ENCODE measurements at places on chromosomes 6 and 20. TPM values are rescaled to one million over a fixed set of nuclear protein-coding genes. Genes with fewer than 3 reads are reported as not detected.

GRCh38 chr6:53086302-53086701 lies 21.1 kb downstream of the FBXO9 start:
- H3K4me1 ChIP-seq, result no peaks in the 10 kb centered on the region
- H3K4me3 ChIP-seq, result no peak overlapping the region
- no peak overlapping the region for H3K27ac ChIP-seq
- H3K27me3 ChIP-seq, result no peaks in the 10 kb centered on the region

GRCh38 chr6:98014442-98015201 lies 731.6 kb upstream of the MMS22L start:
- H3K27me3 ChIP-seq, result no peaks in the 10 kb centered on the region
- H3K4me1 ChIP-seq, result no peaks in the 10 kb centered on the region
- no peak overlapping the region for H3K27ac ChIP-seq
- no peak for DNase-seq
- no peaks in the 10 kb centered on the region for H3K36me3 ChIP-seq

- DNase-seq, result peak; percentile 43
- no peaks in the 10 kb centered on the region for H3K4me1 ChIP-seq
- peak overlapping the region; percentile 64 for H3K4me3 ChIP-seq
These were observed 92.0 kb upstream of the PRDM1 start for GRCh38 chr6:105994118-105994590.

DNA sequence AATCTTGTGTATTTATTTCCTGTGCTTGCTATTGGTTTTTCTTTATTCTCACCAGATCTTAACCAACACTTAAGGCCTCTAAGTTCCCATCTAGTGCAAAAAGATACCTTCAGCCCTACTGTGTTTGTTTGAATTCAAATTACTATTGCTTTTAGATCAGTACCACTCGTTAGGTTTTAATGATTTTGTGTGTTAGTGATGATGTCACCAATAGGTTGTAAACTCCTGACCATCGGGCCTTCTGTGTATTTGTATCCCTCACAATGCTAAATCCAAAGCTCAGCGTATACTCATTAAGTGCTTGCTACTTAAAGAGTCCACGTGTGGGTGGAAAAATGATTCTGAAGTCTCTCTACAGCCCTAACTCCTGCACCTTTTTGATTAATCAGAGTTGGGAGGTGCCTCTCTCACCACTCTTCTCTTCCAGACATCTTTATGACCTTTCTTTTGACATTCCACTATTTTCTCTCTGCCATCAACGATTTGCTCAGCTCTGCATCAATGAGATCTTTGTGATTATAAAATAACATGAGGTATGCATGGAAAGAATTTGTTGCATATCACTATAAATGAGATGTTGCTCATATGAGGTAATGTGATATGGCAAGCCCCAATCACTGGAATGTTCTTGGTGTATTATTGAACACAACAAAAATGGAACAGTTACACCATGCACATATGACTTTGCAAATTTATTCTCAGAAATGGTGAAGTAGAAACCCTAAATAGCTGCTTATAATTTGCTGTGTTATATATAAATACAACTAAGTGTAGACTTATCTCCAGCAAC lies 55.1 kb upstream of the LAMA2 start:
- no peak overlapping the region for H3K4me3 ChIP-seq
- H3K27ac ChIP-seq, result no peak overlapping the region
- no peaks in the 10 kb centered on the region for H3K4me1 ChIP-seq
- no peaks in the 10 kb centered on the region for H3K36me3 ChIP-seq

GRCh38 chr6:119881416-119881815 lies 531.9 kb upstream of the MAN1A1 start:
- DNase-seq, result no peak
- H3K4me3 ChIP-seq, result no peak overlapping the region
- no peaks in the 10 kb centered on the region for H3K27me3 ChIP-seq
- H3K36me3 ChIP-seq, result no peaks in the 10 kb centered on the region

DNA sequence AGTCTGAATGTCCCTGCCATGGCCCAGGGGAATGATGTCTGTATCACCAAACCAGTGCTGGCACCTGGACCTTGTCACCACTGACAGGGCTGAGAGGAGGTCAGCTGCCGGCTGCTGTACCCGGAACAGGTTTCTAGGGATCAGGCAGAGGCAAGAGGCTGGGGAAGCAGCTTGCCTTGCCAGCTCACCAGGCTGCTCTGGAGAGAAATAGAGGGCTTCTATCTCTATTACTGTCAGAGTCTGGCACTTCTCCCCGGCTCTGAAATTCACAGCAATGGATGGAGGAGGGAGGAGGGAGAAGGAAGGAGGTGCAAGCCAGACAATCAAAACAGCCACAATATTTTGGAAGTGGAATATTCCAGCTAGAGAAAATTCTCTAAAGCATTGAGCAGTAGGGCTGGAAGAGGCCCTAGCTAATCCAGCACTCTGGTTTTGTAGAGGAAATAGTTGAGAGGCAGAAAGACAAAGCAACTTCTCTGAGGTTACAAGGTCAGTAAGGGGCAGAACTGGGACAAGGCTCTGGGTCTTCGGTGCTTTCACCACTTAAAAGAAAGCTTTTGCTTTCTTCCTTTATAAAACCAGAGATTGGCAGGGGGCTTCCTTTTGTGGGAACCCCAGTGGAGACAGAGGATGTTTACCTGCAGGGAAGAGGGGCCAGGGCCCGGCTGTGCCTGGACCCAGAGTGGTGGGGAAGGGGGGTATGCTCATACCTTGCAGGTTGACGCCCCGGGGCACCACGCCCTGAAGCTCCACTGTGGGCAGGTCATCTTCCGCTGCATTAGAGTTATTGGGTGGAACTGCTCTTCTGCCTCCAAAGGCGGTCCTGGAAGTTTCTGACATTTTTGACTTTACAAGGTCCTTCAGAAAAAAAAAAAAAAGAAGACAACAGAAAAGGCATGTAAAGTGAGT lies 2.4 kb downstream of the F13A1 start:
- H3K27ac ChIP-seq, result no peak overlapping the region
- DNase-seq, result no peak
- H3K4me1 ChIP-seq, result no peaks in the 10 kb centered on the region
- no peak overlapping the region for H3K4me3 ChIP-seq

- no peaks in the 10 kb centered on the region for H3K36me3 ChIP-seq
- no peaks in the 10 kb centered on the region for H3K4me1 ChIP-seq
- H3K27me3 ChIP-seq, result no peaks in the 10 kb centered on the region
- no peak for DNase-seq
These were observed 668.7 kb upstream of the NRSN1 start for GRCh38 chr6:23457321-23457720.

DNA sequence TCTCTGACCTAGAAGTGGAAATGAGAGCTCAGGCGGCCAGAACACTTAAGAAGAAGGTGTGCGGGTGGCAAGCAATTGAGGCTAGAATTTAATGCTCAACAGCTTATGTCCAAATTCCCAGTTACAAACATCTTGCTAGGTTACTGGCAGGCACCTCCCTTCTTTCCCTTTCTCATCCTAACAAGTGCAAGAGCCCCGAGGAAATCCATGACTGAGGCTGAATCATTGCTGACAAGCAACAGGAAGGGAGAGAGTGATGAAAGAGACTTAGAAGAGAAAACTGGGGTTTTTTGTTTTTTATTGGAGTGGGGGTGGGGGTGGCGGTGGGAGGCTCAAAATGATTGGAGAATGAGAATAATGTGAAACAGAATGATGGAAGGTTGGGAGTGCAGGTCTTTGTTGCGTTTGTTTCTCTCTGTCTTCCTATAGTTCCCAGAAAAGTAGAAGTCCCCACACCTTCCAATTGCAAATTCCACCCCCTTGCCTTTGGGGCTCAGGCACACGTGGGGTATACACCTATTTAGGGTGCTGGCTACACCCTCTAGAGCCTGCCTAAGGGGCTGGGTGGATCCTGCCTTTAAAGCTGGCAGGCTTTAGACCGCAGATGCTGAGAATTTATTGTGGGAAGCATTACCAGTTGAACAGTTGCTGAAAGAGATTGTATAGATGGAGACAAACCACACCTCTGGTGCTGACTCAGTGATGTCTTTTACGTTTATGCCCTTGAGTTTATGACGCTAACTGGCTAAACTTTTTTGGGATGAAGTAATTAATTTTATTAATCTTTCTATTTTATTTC lies 1.4 kb downstream of the FAM83B start:
- H3K27me3 ChIP-seq, result no peaks in the 10 kb centered on the region
- H3K36me3 ChIP-seq, result no peaks in the 10 kb centered on the region
- no peak for DNase-seq
- H3K4me1 ChIP-seq, result no peaks in the 10 kb centered on the region

Gene FAM83C
- not detected for total RNA-seq

- H3K4me1 ChIP-seq, result no peaks in the 10 kb centered on the region
- DNase-seq, result no peak
- H3K4me3 ChIP-seq, result no peak overlapping the region
- no peak overlapping the region for H3K27ac ChIP-seq
- no peaks in the 10 kb centered on the region for H3K36me3 ChIP-seq
These were observed 491.0 kb upstream of the FLRT3 start for GRCh38 chr20:14828459-14828858.

DNA sequence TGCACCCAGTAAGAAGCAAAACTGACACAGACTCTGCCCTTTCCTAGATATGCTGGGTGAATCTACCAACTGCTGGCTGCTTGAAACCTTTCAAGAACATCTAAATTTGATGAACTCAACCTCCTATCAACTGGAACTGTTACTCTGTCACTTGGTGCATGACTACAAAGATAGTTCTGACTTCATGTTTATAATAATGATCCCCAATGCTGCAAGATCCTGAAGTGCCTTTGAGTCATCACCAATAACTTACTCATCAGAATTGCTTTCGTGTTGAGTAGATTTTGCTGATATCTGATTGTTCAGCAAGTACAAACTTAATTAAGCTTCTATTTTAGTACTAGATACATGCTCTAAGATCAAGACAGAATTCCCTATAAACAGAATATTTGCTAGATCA lies 100.2 kb upstream of the ARMC2 start:
- H3K27me3 ChIP-seq, result no peaks in the 10 kb centered on the region
- H3K4me3 ChIP-seq, result no peak overlapping the region
- no peak overlapping the region for H3K27ac ChIP-seq
- peaks cover 20% of the 10 kb centered on the region for H3K4me1 ChIP-seq

Data from ovary (tissue), 10 donors.